ENCODE measurements at places on chromosomes 11 and 22.

- no peak for DNase-seq
These were observed 439.2 kb downstream of the DLG2 start for GRCh38 chr11:85187992-85188391.

DNA sequence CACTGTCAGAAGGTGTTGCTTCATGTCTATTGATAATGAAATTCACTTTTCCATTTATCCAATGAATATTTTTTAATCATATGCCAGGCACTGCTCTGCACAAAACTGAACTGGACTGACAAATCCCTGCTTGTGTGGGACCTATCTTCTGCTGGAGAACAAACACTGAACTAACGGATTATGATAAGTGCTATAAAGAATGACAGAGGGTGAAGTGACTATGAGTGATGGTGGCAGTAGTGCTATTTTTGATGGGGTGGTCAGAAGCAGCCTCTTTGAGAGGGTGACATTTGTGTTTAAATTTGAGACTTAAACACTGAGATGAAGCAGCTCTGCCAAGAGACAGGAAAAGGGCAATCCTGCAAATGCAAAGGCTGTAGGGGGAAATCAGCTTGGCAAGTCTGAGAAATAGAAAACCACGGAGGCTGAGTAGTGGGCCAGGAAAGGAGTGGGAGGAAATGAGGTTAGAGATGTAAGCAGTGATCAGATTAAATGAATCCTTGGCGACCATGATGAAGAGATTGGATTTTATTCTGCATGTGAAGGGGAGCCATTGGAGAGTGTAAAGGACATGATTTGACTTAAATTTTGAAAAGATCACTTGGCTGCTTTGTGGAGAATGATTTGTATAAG lies 6.0 kb downstream of the TBCEL start:
- DNase-seq = no peak

GRCh38 chr22:47622541-47622940 lies 860.1 kb downstream of the TBC1D22A start:
- no peak for DNase-seq

DNA sequence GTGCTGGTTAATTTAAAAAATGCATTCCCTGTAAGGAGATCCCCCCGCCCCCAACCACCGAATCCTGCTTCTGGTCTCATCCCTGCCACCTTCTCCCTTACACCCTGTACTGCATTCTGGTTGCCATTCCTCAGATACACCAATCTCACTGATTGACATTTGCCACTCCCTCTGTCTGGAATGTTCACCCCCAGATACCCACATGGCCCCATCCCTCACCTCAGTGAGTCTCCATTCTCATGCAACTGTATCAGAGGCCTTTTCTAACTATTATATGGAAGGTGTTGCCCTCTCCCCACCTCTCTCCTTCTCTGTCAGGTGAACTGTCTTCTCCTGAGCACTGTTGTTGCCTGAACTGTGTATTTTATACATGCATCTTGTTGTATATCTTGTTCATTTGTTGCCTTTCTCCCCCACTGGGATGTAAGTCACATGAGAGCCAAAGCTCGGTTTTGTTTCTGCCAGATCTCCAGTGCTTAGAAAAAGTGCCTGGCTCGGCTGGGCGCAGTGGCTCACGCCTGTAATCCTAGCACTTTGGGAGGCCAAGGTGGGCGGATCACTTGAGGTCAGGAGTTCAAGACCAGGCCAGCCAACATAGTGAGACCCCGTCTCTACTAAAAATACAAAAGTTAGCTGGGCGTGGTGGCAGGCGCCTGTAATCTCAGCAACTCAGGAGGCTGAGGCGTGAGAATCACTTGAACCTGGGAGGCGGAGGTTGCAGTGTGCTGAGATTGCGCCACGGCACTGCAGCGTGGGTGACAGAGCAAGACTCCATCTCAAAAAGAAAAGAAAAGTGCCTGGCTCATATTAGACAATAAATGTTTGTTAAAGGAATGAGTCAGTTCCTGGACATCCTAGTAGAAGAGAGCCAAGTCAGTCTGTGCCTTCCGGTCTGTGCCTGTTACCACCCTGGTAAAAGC lies 61.0 kb downstream of the TNRC6B start:
- no peak for DNase-seq

DNA sequence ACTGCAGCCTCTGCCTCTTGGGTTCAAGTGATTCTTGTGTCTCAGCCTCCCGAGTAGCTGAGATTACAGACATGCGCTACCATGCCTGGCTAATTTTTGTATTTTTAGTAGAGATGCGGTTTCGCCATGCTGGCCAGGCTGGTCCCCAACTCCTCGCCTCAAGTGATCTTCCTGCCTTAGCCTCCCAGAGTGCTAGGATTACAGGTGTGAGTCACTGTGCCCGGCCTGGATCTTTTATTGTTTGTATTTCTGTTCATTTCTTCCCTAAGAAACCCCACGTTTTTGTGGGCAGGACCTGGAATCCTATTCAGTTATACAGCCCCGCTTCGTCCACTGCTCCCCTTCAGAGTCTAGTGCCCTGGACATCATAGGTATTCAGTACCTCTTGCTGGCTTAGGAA lies 28.7 kb downstream of the ZBTB16 start:
- no peak for DNase-seq

- no peak for DNase-seq
These were observed 37.8 kb downstream of the SCGB1A1 start for GRCh38 chr11:62456630-62457029.

DNA sequence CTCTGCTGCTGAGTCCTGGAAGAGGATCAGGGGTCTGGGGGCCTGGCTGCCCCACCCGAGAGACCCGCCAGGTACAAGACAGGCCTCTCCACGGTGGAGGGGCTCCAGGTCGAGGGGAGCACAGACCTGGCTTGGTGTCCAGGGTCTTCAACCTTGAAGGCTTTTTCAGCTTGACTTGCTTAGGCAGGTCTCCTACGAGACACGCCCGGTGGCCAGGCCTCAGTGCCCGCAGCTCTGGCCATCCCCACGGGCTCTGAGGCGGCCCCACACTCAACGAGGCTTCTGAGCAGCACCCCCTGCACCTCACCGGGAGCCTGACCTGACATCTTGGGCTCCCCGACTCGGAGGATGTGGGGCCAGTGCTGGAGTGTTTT lies 6.6 kb upstream of the PLXNB2 start:
- DNase-seq = no peak

DNA sequence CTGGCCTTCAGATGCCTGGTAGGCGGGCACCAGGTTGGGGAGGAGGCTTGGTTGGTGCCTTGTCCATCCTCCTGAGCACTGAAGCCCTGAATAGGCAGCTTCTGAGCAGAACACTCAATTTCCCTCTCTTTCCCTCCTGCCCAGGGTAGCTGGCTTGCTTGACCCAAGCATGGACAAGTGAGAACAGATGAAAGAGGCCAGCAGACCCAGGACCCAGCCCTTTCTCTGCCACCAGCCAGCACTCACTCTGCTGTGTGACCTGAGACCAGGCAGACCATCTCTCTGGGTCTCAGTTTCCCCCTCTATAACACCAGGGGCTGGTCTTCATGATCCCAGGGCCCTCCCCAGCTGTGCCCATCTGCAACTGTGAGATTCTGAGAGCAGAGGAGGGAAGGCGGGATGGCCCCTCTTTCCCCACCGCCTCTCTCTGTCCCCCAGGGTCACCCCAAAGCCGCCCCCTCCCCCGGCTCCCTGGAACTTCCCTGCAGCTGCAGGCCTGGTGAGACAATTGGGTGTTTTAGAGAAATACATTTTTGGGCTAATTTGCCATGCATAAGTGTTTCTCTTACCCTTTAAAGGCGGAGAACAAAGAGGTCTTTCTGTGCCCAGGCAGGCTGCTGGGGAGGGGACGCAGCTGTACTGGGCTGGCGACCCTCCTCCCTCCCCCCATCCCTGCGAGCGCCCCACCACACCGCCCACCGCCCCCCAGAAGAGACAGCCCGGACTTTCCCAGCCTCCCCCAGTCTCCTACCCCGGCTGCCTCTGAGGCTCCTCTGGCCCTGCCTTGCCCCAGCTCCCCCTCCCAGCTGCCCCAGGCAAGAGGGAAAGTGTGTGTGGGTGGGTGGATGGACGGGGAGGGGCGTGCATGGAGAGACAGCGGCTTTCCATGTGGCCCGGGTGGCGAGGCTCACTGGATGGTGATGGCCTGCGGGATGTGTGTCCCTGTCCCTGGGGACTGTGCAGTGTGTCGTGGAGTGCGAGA lies 30.8 kb upstream of the PICK1 start:
- no peak for DNase-seq

- DNase-seq = no peak
These were observed 15.0 kb downstream of the PLCB3 start for GRCh38 chr11:64266339-64266738.

DNA sequence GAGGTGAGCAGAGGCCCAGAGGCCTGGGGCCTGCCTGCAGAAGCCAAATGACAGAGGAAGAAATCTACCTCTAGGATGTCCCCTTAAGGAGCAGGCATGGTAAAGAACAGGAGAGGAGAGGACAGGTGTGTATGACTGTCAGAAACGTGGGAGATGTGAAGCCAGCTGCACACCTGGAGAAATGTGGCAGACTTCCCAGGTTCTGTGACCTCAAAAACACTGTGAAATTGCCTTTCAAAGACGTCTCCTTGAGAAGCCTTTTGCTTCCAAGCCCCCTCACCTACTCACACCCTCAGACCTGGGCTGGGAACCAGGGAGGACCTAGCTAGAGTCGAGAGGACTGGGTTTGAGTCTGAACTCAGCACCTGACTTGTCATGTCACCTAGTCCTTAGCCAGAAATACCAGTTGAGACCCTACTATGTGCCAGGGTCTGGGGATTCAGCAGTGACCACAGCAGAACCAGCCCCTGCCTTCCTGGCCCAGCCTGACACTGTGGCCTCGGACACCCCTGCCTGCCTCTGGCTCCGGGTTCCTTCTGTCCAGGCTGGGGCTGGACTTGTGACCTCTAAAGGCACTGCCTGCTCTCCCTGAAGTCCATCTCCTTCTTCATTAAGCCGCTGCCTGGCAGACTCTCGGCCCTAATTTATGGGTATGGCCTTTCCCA lies 5.6 kb downstream of the TPBGL start:
- no peak for DNase-seq

DNA sequence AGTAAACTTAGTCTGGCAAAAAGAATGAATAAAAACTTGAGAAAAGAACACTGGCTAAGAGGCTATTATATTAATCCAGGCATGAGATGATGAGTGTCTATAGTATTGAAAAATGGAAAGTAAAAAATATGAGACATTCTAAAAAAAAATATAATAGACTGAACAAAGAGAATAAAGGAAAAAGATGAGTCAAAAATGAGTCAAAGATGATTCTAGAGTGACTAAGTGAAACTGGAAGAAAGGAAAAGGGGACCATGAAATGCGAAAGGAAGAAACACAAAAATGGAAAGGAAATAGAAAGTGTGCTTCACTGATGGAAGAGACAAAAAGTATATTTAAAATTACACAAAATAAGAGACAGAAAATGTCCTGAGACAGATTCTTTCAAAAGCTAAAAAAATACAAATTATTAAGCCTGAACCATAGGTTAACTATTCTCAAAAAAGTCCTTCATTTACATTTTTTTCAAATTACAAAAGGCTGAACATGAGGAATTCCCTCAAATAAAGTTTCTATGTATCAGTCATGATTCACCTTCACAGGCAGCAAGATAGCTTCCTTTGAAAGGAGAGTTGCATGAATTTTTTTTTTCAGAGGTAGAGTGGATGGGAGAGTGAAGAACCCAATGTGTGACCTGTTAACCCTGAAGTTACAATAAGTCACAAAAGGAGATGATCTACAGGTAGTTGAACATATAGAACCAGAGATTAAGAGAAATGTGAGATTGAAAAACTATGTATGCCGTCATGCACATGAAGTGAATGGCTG lies 75.2 kb downstream of the EIF3M start:
- no peak for DNase-seq

- no peak for DNase-seq
These were observed 15.9 kb downstream of the MACROD1 start for GRCh38 chr11:64150051-64150450.

DNA sequence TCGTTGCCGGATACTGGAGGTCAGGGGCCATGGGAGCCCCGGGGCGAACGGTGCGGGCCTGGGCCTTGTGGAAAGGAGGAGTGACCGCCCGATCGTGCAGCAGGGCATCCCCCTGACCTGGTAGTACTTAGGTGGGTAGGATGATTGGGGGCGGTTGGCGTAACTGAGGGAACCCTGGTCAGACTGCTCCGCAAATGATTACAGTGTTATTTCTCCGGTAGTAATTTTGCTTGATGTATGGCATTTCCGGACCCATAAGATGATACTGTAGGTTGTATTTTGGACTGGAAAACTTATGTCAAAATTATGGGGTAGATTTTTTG lies 762 bp downstream of the MTMR3 start:
- DNase-seq = no peak

GRCh38 chr11:69328231-69328630 lies 34.3 kb downstream of the MYEOV start:
- DNase-seq = no peak

DNA sequence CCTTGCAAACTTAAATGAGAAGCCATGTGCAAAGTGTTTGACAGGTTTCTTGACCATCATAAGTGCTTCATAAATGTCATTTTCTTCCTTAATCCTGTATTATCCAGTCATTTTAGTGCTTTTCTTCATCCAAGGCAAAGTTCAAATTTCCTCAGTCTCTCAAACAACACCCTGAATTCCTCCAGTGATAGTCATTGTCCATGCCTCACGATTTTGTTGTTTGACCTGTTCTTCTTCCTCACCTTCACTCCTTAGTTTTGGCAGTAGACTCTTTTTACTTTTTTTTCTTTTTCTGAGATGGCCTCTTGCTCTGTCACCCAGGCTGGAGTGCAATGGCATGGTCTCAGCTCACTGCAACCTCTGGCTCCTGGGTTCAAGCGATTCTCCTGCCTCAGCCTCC lies 1257.3 kb downstream of the FAM181B start:
- no peak for DNase-seq

- no peak for DNase-seq
These were observed 270.5 kb upstream of the SORL1-AS1 start for GRCh38 chr11:121723246-121723741.

DNA sequence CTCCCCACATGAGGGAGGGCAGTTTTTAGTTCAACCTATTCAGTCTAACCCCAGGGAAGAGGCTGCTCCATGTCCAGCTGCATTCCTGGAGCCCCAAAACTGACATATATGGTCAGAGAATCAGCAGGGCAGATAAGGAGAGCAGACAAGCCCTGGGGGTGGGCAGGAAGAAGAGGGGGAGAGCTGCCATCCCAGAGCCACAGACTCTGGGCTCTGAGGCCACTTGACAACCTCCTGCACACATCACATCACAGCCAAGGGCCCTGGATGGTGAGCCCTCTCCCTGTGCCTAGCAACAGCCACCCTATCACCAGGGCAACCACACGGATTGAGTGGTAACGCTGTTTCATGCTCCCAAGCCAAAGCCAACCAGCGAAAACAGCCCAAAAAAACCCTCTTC lies 3.1 kb downstream of the ARHGAP1 start:
- no peak for DNase-seq

- DNase-seq = no peak
These were observed 119.9 kb upstream of the MPPED2 start for GRCh38 chr11:30705913-30706675.

- DNase-seq = no peak
These were observed 7.9 kb upstream of the CEP295 start for GRCh38 chr11:93653571-93653970.

- no peak for DNase-seq
These were observed 40.7 kb upstream of the TTC12 start for GRCh38 chr11:113273720-113274119.
